Smooth muscle cell of bladder (primary cell): ENCODE measurements at places on chromosomes 5 and 9. TPM values are rescaled to one million over a fixed set of nuclear protein-coding genes. Genes with fewer than 3 reads are reported as not detected.

The CCNO gene
- total RNA-seq: not detected in 2 replicates

The PCA3 gene
- total RNA-seq: not detected in 2 replicates

The SPINK4 gene
- total RNA-seq: 0.74 and 2.6 TPM in 2 replicates

The EQTN gene
- total RNA-seq: not detected in 2 replicates

The HTR4 gene
- not detected in 2 replicates for total RNA-seq

The SLC6A7 gene
- total RNA-seq: not detected in 2 replicates

The DND1 gene
- total RNA-seq: 0.14 TPM in 1 of 2 replicates, not detected in the other

The ZNF367 gene
- total RNA-seq: 0.37 and 0.43 TPM in 2 replicates

The SEMA6A gene
- 0.43 and 0.74 TPM in 2 replicates for total RNA-seq

The SRP19 gene
- total RNA-seq: 64.0 and 64.7 TPM in 2 replicates

The COL5A1 gene
- 247 and 350 TPM in 2 replicates for total RNA-seq

The C5orf46 gene
- total RNA-seq: 0.46 TPM in 1 of 2 replicates, not detected in the other

The PCDHGA5 gene
- 1.3 TPM in 2 replicates for total RNA-seq

The PCDHB12 gene
- total RNA-seq: 0.09 and 0.43 TPM in 2 replicates

The SARDH gene
- total RNA-seq: 4.9 and 10.1 TPM in 2 replicates

The CBY3 gene
- total RNA-seq: not detected in 2 replicates

The ST8SIA4 gene
- 0.28 and 0.37 TPM in 2 replicates for total RNA-seq

The SOWAHA gene
- total RNA-seq: not detected in 2 replicates

The FCN1 gene
- total RNA-seq: not detected in 2 replicates

The DMGDH gene
- total RNA-seq: 2.3 and 2.7 TPM in 2 replicates

The EDIL3 gene
- 12.4 and 18.2 TPM in 2 replicates for total RNA-seq

The ACSL6 gene
- total RNA-seq: under 0.01 and 0.09 TPM in 2 replicates

The CSF1R gene
- 0.14 and 0.46 TPM in 2 replicates for total RNA-seq

The NR6A1 gene
- 0.09 and 0.14 TPM in 2 replicates for total RNA-seq

The NEUROG1 gene
- total RNA-seq: not detected in 2 replicates
